ENCODE measurements at places on chromosomes 1 and 21.

- no peak for DNase-seq
These were observed 3.2 kb upstream of the THEMIS2 start for GRCh38 chr1:27868932-27869718.

DNA sequence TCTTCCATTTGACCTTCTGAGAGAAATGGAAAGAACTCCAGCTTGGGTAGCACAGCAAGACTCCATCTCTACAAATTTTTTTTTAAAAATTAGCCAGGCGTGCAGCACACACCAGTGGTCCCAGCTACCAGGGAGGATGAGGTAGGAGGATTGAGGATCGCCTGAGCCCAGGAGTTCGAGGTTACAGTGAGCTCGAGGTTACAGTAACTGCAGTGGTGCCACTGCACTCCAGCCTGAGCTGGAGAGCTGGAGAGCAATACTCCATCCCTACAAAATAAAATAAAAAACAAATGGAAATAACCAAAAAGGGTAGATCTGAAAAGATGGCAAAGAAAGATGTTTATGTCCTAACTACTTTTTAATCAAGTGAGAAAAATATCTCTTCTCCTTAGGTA lies 14.5 kb downstream of the POGZ start:
- no peak for DNase-seq

DNA sequence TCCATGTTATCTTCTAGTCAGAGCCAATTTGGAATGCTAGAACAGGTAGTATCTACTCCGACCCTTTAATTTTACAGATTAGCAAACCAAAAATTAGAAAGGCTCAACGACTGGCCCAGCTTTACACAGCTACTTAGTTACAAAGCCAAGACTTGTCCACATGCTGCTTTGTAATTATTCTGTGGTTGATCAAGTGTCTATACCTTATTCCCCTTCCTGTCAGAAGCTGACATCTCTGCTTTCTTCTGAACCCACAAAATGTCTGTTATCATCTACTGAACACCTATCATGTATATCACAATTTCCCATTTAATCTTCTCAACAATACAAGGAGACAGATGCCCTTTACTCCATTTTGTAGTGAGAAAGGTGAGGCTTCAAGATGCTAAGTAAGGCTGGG lies 15.6 kb downstream of the TGFBR3 start:
- no peak for DNase-seq

GRCh38 chr1:154749078-154749760 lies 120.9 kb downstream of the KCNN3 start:
- peak; percentile 62 for DNase-seq

DNA sequence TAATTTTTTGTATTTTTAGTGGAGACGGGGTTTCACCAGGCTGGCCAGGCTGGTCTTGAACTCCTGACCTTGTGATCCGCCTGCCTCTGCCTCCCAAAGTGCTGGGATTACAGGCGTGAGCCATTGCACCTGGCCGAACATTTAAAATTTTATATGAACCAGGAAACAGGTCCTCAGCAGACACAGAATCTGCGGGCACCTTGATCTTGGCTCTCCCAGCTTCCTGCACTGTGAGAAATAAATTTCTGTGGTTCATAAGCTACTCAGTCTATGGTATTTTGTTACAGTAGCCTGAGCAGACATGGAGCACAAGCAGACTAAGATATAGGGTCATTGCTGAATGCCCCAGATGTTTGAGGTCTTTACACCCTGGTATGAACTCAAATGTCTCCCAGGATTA lies 23.6 kb upstream of the CTH start:
- no peak for DNase-seq

DNA sequence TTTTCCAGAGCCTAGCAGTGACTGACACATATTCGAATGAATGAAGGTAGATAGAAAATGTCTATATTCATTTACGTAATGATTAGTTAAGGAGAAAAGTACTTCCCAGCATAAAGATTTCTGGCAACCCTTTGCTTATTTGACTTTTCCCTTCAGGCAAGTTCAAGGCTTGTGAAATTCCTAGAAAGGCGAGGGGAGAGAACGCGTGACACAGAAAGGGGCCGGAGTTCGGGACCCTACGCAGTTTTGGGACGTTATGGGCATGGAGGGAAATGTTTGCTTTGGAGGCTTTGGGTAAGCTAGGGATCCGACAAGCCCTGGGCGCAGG lies 472 bp upstream of the USP25 start:
- no peak for DNase-seq

GRCh38 chr1:9728451-9729295 lies 77.1 kb downstream of the PIK3CD start:
- no peak for DNase-seq

- no peak for DNase-seq
These were observed 64.3 kb downstream of the HMCN1 start for GRCh38 chr1:185798505-185798904.

DNA sequence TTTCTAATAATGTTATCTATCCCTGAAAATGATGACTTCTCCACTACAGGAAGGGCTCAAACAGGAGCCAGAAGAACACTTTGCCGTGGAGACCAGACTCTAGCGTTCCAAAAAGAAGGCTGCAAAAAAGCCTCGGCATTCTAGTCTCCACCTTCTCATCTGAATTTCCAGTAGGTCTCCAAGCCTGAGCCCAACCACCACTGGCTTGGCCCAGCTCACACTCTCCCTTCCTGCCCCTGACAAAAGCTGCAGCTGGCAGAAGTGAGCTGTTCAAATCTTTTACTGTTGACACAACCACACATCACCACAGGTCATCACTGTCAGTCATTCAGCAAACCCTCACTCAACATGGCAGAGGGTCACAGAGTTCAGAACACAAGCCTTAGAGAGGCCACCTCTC lies 69.3 kb downstream of the CAMK2N1 start:
- no peak for DNase-seq

DNA sequence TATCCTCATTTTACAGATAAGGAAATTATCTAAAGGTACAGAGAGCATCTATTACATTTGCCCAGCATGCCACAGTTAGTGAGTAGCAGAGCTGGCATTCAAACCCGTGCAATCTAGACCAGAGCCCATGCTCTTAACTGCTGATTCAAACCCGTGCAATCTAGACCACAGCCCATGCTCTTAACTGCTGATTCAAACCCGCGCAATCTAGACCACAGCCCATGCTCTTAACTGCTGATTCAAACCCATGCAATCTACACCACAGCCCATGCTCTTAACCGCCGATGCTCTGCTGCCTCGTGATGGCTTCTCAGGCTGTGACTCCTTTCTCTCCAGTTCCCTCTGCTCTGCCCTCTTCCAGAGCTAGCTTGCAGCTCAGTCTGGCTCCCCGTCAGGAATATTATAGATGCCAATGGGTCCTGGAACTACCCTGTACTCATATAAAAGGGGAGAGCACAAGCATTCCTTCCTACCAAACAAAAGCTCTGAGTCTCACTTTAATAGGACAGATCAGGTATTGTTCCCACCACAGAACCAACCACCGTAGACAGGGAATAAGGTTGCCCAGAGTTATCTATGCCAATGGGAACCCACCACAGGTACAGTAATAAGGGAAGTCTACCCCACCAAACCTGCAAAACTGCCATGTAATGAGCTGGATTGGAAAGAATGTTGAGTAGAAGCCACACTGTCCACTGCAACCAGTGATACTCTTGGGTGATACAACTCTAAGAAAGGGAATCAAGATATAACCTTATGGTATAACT lies 78.4 kb downstream of the SMYD3 start:
- peak; percentile 94 for DNase-seq

DNA sequence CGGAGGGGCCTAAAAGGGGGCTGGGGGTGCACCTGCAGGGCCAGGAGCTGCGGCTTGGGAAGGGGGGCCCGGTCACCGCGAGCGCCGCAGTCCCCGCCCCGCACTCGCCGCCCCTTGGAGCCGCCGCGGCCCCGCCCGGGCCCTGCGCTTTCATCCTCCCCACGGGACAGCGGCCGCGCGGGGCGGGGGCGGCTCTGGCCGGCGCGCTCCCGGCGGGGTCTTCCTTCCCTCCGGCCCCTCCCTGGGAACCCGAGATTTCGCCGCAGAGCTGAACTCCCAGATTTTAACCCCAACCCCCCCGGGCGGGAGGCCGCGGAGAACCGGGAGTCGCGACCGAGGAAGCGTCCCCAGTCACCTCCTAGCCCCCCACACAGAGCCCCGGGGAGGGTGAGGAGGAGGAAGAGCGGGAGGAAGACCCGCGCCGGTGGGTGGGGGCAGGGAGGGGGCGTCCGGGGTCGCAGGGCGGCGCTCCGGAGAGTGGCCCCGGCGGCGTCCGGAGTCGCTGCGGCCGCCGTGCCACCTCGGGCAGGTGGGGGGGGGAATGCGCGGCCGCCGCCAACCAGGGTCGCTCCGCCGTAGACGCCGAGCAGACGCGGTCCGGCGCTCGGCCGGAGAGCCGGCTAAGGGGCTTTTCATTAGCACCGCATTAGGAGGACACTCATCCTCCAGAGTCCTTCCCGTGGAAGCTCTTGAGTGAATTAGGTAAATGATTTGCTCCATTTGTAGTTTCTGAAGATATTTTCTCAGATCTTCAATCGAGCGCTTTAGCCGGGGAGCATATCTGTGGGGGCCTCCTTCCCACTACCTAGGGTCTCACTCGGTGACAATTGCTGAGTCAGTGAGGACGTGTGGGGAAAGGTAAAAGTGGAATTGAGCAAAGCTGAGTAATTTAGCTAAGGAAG lies 31.6 kb upstream of the NFIA start:
- peak; percentile 6 for DNase-seq

DNA sequence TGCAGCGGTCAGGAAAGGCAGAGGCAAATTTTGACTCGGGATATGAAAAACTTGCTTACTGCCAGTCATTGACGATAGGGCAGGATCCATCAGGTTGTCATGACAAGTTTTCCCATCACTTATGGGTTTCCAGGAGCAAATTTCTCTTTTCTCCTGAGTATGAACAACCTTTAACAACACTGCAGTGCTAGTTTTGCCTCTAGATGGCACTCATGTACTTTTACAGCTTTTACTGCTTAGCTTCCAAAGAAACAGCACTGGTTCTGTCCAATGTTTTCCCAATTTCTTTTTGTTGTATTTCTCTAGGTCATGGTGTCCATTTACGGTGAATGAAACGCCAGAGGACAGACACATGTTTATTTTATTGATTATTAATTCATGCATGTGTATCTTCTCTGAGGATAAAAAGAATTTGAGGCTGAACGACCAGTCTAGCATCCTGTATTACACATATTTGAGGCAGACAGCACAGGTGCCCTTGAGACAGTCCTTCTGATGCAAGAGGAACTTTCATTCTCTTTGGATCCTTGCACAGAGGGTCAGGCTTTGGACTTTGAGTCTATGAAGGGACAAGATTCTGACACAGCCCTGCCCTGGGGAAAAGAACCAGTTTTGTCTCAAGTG lies 112.3 kb upstream of the TRABD2B start:
- peak; percentile 43 for DNase-seq

DNA sequence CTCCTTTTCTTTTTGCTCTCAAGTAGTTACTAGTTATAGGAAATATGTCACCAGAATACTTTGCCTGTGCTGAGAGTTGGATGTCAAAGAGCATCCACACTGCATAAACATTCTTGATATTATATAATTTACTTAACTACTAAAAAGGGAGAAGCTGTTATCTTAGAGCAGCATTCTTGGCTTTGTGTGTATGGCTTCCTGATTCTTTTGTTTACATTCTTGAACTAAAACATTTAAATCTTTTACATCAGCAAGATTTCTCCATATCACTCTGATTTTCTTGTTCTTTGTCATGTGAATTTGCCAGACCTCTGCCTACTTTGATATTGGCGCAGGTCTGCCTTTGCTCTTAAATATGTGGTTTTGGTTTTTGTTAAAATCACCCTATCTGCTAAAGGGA lies 48.8 kb downstream of the SUCO start:
- DNase-seq = peak; percentile 62

GRCh38 chr1:183143576-183144315 lies 42.3 kb upstream of the LAMC2 start:
- DNase-seq = no peak

DNA sequence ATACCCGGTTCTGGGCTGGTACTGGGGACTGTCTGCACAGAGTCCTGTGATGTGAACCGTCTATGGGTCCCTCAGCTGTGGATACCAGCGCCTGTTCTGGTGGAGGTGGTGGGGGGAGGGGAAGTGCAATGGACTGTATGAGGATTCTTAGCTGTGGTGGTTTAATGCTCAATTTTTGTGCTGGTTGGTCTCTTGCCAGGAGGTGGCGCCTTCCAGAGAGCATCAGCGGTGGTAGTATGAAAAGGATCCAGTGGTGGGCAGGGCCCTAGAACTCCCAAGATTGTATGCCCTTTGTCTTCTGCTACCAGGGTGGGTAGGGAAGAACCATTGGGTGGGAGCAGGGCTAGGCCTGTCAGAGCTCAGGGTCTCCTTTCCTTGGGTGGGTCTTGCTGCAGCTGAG lies 89.4 kb upstream of the B3GALT2 start:
- no peak for DNase-seq

DNA sequence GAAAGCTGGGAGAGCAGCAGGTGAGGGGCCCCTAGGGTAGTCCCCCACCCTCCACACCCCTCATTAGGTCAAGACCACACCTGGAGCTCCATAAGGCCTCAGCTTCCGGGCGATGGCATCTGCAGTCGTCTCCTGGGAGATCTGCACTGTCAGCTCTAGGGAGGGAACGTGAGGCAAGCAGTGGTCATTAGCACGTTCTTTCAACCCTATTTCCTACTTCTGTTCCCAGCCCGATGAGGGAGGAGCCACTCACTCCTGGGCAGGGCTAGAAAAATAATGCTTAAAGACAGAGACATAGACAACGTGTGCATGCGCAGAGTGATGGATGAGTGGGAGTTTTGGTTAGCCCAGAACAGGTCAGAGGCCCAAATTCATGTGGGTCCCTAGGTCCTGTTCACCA lies 9.7 kb downstream of the KDF1 start:
- DNase-seq = no peak

DNA sequence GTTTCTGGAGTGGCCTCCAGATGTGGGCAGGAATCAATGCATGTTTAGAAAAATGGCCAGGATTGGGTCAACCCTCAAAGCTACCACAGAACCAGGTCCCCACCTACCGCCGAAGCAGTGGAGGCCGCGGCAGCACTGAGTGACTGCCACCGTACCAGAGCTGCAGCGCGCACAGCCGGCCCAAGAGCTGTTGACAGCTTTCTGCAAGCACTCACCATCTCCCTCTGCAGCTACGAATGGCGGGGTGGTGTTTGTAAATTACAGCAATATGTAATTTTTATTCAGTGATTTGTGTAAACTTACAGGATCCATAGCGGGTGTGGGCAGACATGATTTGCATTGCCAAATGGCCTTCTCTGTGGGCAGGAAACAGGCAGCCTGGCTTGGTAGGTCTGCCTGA lies 96.4 kb downstream of the CAMK2N1 start:
- DNase-seq = no peak

All from mesenchymal stem cell (in vitro differentiated cells and primary cell).